Fibroblast of skin of left biceps (primary cell): ENCODE measurements at places on chromosomes 3 and 15.

- DNase-seq = no peak
These were observed 250.5 kb upstream of the RORA start for GRCh38 chr15:61479613-61480012.

- DNase-seq = no peak
These were observed 196.4 kb upstream of the SLC24A5 start for GRCh38 chr15:47924381-47924780.

DNA sequence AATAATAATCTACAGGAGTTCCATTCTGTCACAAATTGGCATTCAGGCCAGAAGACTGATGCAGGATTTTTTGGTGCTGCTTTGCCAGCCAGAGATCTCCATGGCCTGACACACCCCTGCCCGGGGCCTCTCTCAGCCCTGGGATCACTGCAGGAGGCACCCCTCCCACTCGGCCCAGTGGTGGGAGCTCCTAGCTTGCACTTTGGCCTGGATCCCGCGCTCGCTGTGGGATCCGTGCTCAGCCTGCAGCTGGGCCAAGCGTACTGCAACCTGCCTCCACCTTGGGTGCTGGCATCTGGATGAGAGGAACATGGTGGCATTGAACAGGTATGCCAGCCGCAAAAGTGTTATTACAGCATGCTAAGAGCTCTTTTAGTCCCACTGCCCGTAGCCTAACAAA is 656.7 kb upstream of the CCDC54 start:
- no peak for DNase-seq

- DNase-seq = no peak
These were observed 392.8 kb upstream of the WNT5A start for GRCh38 chr3:55879901-55880331.

GRCh38 chr3:151133175-151133574 is 47.7 kb downstream of the MED12L start:
- DNase-seq = no peak
